Adrenal gland (tissue), 19 donors: ENCODE measurements at places on chromosomes 1 and 21.

- no peak for DNase-seq
Observed at GRCh38 chr1:71640998-71641397, 560.2 kb upstream of the ZRANB2 start.

DNA sequence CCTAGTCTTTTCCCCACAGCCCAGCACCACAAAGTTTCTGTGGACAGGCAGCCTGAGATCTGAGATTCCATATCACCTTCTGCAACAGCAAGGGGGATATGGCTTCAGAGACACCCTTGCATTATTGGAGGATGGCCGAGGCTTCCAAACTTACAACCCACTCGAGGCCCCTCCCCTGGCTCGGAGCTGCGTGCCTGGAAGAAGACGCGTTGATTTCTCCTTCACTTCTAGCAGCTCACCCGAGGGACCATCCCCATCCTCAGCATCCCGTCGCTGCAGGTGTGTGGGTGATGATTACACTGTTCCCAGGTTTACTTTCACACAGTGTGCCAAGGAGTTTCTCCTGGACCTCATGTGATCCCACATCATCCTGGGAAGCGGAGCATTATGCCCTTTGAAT, 277.9 kb downstream of the MATN1 start:
- no peak for DNase-seq

GRCh38 chr1:198611219-198611618, 27.6 kb upstream of the PTPRC start:
- DNase-seq, result no peak

GRCh38 chr1:205592443-205593003, 39.3 kb downstream of the ELK4 start:
- peak; percentile 8 for DNase-seq

DNA sequence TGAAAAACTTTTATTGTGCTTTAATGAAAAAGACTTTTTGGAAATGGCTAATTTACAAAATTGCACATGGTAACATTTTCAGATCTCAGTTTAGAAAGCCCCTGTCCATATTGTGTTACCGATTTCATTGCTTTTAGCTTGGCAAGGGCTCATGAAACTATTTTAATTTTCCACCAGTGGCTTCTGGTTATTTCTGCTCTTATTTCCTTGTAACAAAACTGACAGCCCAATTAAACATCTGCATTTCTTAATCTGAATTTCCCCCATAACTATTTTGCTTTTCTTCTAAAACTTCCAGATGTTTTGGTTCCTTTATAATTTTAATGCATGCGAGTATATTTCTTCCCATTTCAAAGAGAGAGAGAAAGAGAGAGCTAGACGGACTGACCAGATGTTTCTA, 264.8 kb downstream of the PTPRC start:
- no peak for DNase-seq

DNA sequence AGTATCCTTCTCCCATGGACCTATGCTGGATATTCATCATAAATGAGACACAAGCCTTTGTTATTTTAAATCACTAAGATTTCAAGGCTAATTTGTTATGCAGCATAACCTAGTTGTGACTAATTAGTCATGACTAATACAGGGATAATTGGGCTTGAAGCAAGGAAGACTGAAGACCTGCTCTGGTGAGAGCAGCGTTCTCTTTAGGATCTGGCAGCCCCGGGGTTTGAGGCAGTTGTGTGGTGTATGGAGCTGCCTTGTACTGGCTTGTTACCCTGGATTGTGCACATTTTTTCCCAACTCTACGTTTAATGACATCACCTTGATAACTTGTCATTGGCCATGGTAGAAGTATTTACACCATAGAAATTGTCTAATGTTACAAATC, 25.7 kb upstream of the SPAG17 start:
- DNase-seq, result no peak

DNA sequence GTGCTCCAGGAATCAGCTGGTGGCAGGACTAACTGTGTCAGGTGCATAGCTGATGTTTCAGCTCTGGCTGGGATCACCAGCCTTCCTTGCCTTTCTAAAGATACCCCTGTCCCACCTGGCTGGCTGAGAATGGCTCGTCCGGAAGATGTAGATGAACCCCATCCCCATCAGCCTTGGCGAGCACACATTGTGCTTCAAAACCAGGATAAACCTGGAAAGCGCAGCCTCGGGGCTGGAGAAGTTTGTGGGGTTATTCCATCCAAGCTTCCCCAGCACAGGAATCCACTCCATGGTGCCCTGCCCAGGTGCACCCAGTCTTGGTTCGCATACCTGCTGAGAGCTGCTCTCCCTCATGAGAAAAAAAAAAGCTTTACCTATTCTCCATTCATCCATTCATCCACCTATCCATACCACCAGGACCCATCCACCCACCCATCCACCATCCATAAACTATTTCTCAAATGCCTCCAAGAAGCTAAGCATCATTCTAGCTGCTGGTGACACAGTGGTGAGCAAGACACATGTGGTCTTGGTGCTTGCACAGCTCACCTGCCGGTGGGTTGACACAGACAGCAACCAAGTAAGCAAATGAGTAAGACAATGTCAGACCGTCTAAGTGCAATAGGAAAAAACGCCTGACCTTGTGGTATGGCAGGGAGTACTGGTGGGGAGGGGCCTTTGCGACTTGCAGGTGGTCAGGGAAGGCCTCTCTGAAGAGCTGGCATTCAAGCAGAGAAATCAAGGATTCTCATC, 94.0 kb downstream of the DMRTB1 start:
- DNase-seq, result no peak

- DNase-seq, result no peak
Observed at GRCh38 chr1:223125766-223126165, 17.3 kb downstream of the TLR5 start.
